ENCODE measurements at places on chromosomes 7 and 10.

GRCh38 chr7:154871507-154871906, 131.4 kb downstream of the PAXIP1 start:
- no peak for DNase-seq

- peak; percentile 94 for DNase-seq
These were observed 481.6 kb downstream of the RPS24 start for GRCh38 chr10:78515038-78515872.

GRCh38 chr10:11145495-11145855, 127.8 kb downstream of the CELF2 start:
- no peak for DNase-seq

- DNase-seq: no peak
These were observed 4.2 kb upstream of the LRGUK start for GRCh38 chr7:134122980-134123379.

DNA sequence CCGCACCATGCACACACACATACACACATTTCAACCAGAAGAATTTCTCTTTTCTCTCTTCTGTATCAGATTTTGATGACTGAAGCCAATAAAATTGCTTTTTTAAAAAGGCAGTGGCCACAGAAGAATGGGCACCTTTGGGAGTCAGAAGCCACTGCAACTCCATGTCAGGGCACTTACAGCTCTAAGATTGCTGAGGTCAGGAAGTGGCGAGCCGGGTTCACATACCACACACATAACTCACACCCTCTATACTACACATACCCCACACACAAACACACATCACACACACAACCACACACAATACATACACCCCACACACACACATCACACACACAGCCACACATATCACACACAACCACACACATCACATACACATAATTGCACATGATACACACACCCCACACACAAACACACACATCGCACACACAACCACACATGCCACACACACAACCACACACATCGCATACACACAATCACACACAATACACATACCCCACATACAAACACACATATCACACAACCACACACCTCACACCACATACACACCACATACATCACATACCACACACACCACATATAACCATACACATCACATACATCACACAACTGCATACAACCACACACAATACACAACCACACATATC, 31.2 kb downstream of the GPRIN2 start:
- DNase-seq: peak; percentile 82

DNA sequence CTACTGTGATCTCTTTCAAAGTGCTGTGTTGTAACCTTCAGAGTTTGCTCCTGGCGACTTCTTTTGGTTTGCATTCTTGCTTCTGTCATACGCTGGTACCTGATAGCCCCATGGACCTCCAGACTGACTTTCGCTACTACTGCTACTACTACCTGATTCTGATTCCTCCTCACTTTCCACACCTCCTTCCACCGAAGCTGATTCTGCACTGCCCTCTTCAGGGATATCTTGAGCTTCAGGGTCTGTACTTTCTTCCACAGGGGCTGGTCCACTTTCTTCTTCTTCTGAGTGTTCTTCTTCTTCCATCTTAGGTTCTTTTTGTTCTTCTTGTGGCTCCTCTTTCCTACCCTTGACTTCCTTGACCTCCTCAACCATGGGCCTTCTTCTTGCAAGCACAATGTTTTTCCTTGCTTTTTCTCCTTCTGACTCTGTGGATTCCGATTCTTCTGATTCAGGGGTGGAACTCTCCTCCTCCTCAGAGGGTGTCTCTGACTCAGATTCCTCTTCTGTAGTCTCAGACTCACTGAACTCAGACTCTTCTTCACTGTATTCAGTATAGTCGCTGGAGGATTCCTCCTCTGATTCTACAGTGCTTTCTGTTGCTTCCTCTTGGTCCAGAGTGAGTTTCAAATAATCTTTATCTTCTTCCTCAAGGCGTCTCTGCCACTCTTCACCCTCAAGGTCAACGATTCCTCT, 992.2 kb downstream of the PCDH15 start:
- DNase-seq: no peak

GRCh38 chr7:100137851-100138760, 10.6 kb upstream of the LAMTOR4 start:
- no peak for DNase-seq

- no peak for DNase-seq
These were observed 168.3 kb downstream of the SLIT1 start for GRCh38 chr10:97017474-97017903.

DNA sequence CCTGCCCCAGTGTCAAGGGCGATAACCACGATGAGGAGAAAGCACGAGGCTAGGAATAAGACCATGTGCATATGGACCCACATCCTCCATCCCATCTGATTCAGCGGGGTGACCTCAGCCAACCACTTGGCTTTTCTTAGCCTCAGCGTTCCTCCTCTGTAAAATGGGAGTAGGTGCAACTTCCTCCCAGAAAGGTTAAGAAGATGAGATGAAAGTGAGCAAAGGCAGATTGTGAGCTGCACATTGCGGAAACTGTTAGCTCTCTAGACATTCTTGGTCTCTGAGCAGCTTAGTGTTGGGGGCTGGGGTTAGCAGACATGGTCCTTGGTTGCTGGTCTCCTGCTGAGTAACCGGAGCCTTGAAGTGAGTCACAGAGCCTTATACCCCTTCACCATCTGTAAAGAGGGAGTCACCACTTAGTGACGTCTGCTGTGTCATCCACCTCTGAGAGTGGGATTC, 497.3 kb upstream of the GALNT17 start:
- peak; percentile 35 for DNase-seq

DNA sequence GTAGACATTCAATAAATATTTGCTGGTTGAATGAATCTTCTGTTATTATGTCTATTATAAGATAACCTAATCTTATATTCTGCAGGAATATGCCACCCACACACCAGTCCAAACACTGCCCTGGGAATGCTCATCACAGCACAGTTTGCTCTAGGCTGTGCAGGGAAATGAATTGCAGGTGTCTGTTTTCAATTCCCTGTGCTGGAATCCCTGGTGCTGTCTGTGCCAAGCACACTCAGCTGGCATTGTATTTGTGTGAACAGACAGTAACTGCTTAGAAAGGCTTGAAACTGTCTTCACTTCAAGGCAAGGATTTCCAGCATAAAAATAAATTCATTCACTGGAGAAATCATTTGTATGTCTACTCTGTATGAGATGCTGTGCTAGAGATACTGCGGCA, 20.2 kb downstream of the ATOH7 start:
- DNase-seq: no peak

DNA sequence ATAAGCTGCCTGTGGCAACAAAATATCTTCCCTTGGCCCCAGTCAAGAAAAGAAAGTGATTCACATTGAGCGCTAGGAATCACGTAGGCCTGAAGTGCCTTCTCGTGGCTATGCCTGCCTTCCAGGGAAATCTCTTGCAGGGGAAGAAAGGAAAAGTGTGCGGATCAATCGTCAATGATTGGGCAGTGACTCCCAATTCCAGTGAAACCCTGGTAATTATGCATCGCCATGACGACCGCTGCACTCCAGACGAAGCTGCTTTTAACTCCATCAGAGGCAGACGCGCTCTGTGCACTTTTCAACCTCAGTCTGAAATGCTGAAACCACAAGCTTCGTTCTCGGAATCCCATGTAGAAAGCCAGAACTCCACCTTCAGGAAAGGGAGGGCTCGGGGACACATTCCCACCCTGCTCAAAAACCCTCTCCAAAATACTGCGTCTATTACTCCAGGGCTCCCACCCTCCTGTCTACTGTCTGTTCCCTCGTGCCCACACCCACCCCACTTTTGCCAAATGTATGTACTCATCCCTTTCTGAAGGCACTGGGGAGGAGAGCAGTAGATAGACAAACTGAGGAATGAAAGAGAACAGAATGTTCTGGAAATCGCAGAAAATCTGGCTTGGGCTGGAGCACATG, 24.2 kb upstream of the PRKAG2 start:
- no peak for DNase-seq

- no peak for DNase-seq
These were observed 509.9 kb downstream of the PARD3 start for GRCh38 chr10:34305189-34305588.

DNA sequence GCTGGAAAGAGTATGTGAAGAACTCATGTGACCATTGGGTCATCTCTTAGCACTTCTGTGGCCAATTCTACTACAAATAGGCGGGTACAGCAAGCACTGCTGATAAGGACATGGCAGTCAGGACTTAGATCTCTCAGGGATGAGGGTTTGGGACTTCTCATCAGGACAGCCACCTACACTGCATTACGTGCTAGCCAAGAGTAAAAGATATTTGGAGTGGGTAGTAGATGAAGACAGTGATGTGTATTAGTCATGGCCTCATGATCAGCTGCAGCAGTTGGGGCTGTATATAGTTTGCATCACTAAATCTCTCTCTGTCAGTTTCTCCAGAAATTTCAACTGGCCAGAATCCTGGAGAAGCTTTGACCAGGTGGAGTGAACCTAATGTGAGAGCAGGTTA, 9.2 kb downstream of the TAS2R60 start:
- DNase-seq: no peak

DNA sequence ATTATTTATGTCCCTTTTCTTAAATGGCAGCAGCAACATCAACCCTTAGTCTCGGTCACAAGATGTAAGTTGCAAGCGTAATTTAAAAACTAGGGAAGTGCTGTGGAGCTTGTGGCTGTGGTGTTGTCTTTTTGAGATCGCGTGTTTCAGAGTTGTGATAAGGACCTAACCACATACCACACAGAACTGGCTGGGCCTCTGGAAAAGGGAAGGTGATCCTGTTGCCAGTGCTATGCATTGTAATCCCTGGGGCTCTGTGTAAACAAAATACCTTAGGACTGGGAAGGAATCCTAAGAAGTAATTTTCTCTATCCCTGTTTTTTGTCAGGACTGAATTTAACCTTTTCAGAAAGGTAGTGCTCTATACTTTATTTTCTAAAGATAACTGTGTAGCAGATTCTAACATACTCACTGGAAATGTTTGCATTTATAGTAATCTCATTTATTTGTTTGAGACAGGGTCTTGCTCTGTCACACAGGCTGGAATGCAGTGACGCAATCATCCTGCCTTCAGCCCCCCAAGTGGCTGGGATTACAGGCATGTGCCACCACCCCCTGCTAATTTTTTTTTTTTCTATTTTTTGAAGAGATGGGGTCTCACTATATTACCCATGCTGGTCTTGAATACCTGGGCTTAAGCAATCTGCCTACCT, 60.4 kb downstream of the INPP5F start:
- no peak for DNase-seq

DNA sequence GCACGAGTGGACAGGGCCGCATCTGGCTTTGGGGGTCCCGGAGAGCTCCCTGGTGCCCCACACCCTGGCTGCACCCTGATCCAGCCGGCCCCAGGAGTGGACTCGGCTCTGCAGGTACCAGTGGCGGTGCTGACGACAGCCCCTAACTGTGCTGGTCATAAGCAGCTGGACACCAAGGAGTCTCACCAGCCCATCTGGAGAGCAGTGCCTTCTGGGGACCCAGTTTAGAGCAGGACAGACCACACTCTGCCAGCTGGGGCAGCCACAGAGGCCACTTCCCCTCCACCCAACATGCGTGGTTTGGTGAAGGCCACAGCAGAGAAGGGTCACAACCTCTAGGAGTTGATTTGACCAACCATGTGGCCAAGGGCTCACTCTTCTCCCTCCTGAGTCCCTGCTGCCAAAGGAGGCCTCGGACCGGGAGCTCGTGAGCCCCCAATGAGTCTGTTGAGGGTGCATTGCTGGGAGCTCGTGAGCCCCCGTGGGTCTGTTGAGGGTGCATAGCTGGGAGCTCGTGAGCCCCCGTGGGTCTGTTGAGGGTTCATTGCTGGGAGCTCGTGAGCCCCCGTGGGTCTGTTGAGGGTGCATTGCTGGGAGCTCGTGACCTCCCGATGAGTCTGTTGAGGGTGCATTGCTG, 16.0 kb upstream of the INPP5A start:
- no peak for DNase-seq

DNA sequence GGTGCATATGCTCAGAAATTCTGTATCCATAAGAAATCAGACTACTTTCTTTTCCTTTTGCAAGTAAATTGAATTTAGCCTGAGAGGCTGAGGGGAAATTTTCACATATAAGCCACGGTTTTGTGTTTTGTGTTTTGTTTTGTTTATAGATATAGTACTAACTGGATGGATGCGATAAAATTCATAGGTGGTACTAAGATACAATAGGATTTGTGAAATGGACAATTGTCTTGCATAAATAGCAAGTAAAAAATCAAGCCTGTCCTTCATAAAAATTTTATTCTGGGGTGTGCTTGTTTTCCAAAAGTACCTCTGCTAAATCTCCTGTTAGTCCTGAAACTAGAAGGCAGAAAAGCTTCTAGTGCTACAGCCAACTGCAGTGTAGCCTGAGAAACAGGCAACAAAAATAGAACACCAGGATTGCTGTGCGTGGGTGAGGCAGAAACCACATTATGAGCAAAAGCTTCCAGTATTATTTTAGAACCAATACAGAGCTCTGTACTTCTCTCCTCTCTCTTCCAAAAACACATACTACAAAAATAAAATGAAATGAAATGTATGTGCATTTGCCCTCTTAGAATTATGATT, 634 bp upstream of the HDAC9 start:
- DNase-seq: peak; percentile 21
